NCI-H460 (cell line): ENCODE measurements at places on chromosomes 1 and 21. TPM values are rescaled to one million over a fixed set of nuclear protein-coding genes. Genes with fewer than 3 reads are reported as not detected.

DNA sequence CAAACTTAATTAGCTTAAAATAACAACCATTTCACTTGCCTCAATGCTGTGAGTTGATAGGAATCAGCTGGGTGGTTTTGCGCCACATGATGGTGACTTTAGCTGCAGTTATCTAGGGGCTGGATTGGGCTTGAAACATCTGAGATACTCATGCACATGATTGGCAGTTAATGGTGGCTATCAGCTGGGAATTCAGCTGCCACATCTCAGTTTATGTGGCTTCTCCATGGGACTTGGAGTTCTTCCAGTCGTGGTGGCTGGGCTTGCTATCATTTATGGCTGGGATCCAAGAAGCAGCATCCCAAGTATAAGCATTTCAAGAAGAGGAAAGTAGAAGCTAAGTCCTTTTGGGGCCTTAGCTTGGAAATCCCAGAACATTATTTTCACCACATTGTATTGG is 36.4 kb downstream of the PDC start:
- no peak for DNase-seq

- DNase-seq = no peak
Measured at GRCh38 chr1:4019147-4019521, 119.1 kb upstream of the C1orf174 start.

The FNDC5 gene
- total RNA-seq = 0.59 TPM in 1 of 2 replicates, not detected in the other

DNA sequence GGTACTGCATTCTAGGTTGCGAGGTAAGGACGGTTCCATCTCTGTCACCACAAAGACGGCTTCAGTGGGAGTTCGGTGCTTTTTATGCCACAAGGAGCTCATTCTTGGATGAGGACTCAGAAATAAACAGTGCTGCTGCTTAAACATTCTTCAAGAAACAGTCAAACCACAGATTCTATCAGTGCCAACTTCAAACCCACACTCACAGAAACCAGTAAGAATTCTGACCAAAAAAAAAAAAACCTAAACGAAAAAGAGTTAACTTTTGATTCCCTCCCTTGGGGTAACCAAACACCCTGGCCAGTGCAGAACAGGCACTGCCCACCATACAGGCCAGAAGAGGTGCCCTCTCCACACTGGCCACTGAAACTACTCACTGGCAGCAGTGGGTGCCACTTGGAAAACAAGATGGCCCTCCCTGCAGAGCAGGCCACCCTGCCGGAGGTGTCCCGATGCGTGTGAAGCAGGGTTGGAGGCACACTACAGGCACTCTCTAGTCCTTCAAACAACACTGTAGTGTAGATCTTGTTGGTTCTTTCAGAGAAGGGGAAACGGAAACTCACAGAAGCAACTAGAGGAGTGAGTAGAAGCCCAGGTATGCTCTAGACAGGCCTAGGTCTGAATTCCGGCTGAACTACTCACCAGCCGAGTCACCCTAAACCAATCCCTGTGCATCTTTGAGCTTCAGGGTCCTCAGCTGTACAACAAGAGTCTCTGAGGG is 87.3 kb upstream of the TLR5 start:
- DNase-seq = no peak

DNA sequence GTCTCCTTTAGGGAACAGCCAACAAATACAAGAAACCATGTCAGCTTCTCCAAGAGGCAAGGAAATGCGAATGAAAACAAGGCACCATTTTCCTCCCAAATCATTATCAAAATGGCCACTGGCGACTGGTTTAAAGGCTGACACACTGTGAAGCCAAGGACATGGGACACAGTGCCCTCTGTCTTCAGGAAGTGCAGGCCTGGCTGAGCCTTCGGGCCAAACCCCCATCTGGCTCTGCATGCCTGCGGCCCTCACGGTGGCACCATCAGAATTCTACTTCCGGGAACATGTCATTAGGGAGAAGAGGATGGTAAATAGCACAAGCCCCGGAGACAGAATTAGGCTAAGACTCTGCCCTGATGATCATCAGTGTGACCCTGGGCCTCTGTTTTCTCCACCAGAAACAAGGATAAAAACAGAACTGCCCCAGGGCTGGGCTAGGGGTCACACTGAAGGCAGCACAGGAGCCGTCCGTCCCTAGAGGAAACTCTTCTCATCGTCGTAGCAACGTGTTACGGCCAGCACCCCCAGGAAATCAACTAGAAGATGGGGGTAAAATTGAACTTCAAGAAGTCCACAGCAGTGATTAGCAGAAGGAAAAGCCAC is 103.5 kb downstream of the NPHP4 start:
- DNase-seq = no peak

DNA sequence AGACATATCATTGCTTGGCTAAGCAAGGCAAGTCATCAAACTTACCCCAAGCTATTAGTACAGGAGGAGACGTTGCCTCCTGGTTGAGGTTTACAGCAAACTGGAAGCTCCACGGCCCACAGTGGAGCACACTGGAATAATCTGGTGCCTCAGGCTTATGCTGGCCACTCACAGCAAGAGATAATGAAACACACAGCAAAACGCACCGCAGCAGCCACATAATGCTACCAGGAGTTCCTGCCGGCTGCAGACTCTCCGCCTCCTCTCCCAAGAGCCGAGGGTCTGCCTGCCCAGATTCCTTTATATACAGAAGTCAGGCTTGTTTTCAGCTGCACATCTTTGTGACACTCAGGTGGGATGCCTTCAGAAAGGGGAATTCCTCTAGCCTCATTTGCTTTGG is 306 bp downstream of the ZP4 start:
- DNase-seq = no peak

The OR2M3 gene
- not detected in 2 replicates for total RNA-seq

DNA sequence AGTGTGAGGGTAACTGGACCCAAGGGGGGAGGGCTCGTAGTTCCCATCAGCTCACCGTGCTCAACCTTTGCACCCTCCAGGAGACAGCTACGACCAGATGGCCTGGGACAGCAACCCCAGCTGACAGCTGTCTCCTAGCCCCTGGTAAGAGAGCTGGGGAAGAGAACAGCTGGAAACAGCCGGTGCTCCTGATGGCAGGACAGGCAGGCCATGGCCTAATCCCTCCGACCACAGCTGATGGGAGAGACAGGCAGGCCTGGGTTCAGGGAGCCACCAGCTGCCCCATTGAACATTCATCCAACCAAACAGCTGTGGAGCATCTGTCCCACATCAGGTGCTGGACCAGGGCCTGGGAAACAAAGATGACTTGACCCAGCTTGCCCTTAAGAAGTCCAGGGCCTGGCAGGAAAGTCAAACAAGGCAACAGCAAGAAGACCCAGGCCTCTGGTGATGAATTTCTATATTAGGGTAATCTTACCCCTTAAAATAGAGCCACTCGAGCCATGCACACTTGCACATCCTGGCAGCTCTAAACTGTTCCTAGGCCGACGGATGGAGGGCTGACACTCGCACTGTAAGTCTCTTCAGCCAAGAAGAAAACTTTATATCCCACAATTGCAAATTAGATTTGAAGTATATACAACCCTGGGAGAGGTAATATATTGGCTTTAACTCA is 12.2 kb downstream of the OLFML2B start:
- no peak for DNase-seq

The OR2AJ1 gene
- not detected in 2 replicates for total RNA-seq

The MAP1LC3C gene
- total RNA-seq = 0.29 TPM in 1 of 2 replicates, not detected in the other

DNA sequence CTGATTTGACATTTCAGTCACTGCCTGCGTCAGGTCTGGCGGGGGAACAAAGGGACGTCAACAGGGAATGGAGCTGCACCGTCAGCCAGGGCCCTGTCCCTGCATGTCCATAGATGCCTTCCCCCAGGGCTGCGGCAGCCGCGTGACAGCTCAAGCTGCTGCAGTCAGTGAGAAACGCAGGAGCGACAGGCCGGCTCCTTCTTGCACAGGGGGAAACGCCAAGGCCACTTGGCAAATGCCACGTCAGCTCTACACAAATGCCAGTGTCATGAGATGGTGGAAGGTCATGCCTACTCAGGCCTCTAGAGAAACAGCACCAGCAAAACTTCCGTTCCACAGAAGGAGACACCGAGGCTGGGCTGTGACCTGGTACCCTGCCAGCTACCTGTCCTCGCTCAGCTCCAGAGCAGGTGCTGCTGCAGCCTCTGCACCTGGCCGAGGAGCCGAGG is 37.7 kb downstream of the SYF2 start:
- DNase-seq = no peak

DNA sequence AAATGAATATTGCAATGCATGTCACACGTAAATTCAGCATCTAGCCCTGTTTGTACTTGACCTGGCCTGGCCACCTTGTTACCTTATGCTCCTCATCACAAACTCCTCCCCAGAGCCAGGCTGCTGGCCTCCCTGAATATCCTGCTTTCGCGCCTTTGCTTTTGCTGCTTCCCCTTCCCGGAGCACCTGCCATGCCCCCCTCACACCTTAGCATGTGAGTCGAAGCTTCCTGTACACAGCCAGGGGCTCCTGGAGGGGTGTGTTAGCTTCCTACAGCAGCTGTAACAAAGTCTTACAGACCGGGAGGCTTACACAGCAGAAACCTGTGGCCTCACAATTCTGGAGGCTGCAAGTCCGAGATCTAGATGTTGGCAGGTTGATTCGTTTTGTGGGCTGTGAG is 60.1 kb downstream of the TLR5 start:
- no peak for DNase-seq

DNA sequence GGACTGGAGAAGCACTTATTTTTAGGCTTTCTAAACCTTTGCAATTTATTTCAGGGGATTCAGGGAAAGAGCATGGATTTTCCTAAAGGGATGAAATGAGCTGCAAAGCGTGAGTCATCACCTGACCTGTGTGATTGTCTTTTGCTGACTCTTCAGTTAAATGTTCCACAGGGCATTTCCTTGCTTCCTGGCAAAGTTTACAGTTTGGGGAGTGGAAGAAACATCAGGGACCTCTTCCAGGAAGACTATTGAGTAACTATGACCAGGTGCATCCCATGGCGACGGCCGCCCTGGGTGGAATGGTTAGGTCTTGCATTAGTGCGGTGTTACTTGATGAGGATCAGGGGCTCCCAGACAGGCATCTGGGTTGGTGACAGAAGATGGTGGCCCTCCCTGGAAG is 79.5 kb upstream of the SIPA1L2 start:
- DNase-seq = no peak

- DNase-seq = no peak
Measured at GRCh38 chr1:11874624-11875023, 15.9 kb upstream of the NPPB start.

DNA sequence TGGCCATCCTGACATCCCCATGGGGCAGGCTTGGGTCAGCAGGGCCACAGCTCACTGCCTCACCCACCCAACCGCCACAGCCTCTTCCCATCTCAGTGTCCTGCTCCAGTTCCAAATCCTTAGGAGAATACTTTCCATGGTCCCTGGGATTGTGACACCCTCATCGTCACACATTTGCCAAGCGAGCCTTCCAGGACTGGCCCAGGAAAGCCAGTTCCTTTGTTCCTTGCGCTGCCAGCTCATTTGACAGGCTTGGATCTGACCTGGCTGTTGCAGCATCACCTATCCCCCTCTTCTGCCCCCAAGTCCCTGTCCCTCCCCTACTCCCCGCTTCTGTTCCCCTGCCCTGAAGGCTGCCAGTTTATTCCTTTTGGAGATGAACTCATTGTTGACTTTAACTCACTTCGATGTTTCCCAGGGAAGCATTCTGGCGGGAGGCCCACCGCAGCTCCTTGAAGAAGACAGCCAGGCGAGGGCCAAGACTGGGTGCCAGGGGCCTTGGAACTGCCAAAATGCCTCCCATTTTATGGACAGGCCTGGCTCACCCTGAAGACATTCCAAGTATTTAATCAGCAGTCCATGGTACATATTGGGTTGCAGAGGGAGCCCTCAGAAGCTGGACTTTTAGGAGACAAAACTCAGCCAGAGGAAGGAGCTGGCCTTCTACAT is 10.2 kb upstream of the GNL2 start:
- DNase-seq = no peak

The FMO5 gene
- 0.07 TPM in 1 of 2 replicates, not detected in the other for total RNA-seq

The RAB42 gene
- 0.46 and 1.4 TPM in 2 replicates for total RNA-seq

DNA sequence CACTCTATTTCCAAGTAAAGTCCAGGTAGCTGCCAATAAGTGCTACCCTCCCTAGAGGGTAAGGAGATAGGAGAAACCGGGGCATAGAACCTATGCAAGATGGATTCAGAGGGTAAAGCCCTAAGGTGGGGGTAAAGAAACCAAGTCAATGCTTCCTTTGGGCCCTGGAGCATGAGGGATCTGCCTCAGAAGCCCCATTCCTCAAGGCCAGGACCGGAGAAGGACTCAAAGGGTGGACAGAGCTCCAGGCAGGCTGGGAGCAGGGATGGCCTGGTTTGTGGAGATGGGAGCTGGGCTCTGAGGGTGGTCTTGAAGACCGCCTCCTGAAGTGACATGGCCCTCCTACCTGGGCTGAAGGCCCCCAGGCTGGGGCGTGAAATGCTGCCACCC is 3.9 kb downstream of the EPHA2 start:
- DNase-seq = no peak

The DISP1 gene
- 12.2 and 15.0 TPM in 2 replicates for total RNA-seq

GRCh38 chr1:27632387-27633297 is 2.3 kb downstream of the FGR start:
- DNase-seq = no peak

The SPATA46 gene
- total RNA-seq = not detected in 2 replicates

GRCh38 chr1:44693159-44693558 is 18.6 kb downstream of the ARMH1 start:
- no peak for DNase-seq

DNA sequence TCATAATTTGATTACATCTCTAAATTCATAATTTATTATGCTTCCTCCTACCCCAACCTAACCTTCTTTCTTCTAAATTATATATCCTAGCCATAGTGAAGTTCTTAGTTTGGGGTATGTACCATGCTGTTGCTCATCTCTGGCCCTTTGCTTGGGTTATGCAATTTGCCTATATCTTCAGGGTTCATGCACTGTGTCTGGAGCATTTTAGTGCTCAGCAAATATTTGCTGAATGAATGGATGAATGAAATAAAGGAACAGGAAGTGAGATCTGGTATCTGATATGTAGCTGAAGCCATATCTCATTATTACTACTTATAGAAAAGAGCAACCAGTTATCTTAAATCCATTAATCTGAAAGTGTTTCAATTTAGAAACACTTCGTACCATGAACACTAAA is 137.6 kb downstream of the GPATCH2 start:
- DNase-seq = no peak

The C1QB gene
- not detected in 2 replicates for total RNA-seq

DNA sequence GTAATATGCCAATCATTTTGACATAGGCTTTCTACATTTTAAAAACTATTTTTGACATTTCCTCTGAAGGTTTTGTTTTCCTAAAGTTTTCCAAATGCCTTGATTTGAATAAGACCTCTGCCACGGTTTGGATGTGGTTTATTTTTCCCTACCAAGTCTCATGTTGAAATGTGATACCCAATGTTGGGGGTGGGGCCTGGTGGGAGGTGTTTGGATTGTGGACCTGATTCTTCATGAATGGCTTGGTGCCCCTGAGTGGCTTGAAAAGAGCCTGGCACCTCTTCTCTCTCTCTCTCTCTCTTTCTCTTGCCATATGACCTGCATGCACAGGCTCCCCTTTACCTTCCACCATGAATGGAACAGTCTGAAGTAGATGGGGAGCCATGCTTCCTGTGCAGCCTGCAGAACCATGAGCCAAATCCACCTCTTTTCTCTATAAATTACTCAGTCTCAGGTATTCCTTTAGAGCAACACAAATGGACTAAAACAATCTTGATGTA is 14.8 kb downstream of the MMEL1 start:
- DNase-seq = no peak

The CRNN gene
- total RNA-seq = not detected in 2 replicates
